Central memory CD8-positive, alpha-beta T cell (primary cell): ENCODE measurements at places on chromosomes 3 and 15.

GRCh38 chr3:124688581-124689454 is 41.4 kb upstream of the UMPS start:
- H3K4me3 ChIP-seq: no peak overlapping the region
- no peaks in the 10 kb centered on the region for H3K36me3 ChIP-seq
- no peak overlapping the region for H3K27ac ChIP-seq
- DNase-seq: peak; percentile 62
- H3K4me1 ChIP-seq: peaks cover 6% of the 10 kb centered on the region

- H3K36me3 ChIP-seq: peaks cover 4% of the 10 kb centered on the region
- H3K27ac ChIP-seq: no peak overlapping the region
- H3K27me3 ChIP-seq: no peaks in the 10 kb centered on the region
Measured at GRCh38 chr3:38046821-38047220, 7.8 kb downstream of the DLEC1 start.

DNA sequence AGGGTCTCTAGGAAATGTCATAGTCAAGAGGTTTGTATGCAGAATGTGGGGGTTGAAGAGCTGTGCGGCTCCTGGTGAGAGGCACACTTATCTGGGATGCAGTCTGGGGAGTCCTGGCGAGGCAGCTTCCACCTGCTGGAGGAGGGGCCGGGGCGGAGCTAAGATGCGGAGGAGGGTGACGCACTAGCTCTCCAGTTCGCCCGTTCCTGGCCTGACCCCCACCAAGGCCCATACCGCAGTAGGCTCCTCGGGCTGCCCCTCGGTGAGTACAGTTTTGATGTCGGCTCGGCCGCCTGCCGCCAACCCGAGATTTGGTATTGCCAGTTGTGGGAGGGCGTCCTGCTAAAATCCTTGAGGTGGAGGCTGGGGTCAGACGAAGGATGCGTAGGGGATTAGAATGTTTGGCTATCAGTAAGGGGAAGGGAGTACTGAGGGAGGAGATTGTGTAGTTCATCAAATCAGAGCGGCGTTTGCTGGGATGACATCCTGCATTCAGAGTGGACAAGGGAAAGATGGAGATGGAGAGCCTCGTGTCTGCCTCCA is at the start of gene SCG5:
Gene SCG5, plus strand, starts transcription at position 194 of the 543 bp plus-strand sequence. CDS start 1,883 bp downstream, outside the sequence.
- H3K36me3 ChIP-seq: no peaks in the 10 kb centered on the region
- H3K4me1 ChIP-seq: no peaks in the 10 kb centered on the region
- H3K27ac ChIP-seq: no peak within 1 kb of the TSS
- H3K4me3 ChIP-seq: no peak within 1 kb of the TSS
- H3K27me3 ChIP-seq: no peaks in the 10 kb centered on the region

DNA sequence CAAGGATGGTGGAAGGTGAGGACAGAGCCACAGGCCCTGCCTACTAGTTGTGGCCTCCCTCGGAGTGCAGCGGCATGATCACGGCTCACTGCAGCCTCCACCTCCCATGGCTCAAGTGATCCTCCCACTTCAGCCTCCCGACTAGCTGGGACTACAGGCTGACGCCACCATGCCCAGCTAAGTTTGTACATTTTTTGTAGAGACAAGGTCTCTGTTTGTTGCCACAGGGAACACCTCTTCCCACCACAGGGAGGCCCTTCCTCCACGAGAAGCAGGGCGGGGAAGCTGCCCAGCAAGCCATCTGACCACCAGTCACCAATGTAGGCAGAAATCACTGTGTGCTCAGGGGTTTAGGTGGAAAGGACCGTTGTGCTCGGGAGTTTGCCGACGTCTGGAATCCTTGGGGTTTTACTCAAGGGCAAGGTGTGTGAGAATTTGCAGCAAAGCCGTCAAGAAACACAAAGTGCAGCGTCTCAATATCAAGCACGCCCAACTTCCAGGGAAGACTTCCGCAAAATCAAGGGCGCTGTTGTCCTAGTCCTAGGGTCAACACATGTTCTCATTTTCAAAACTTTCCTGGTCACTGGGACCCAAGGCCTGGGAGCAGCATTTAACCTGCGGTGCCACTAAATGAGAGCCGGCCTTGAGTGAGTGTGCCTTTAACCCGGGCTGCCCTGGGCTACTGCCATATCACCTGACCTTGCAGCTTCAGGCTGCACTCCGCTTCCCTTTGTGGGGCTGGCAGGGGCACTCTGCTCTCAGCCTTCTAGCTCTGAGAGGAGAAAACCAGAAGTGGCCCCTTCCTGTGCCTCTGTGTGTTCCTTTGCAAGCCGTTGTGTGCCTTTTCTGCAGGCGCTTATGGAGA is 65.7 kb downstream of the SLC12A8 start:
- H3K4me3 ChIP-seq: no peak overlapping the region
- DNase-seq: no peak
- H3K36me3 ChIP-seq: peaks cover 2% of the 10 kb centered on the region
- H3K4me1 ChIP-seq: peaks cover 14% of the 10 kb centered on the region

- peak overlapping the region; percentile 92 for H3K4me3 ChIP-seq
- H3K36me3 ChIP-seq: peaks cover 35% of the 10 kb centered on the region
- peaks cover 42% of the 10 kb centered on the region for H3K4me1 ChIP-seq
- peak overlapping the region; percentile 84 for H3K27ac ChIP-seq
- no peak for DNase-seq
Measured at GRCh38 chr15:60006873-60007272, 2.8 kb downstream of the FOXB1 start.

DNA sequence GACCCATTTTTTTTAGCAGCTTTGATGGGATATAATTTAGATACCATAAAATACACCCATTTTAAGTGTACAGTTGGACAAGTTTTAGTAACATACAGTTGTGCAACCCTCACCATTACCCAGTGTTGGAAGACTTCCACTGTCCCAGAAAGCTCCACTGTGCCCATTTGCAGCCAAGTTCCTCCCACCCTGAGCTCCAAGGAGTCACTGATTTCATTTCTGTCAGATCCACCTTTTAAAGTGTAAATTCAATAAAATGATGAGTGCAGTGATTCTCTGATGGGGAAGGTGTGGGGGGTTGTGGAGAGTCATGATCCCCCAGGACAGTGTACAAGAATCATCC is 93.2 kb upstream of the IGF1R start:
- H3K27ac ChIP-seq: no peak overlapping the region
- no peak for DNase-seq
- no peak overlapping the region for H3K4me3 ChIP-seq
- H3K36me3 ChIP-seq: no peaks in the 10 kb centered on the region
- H3K27me3 ChIP-seq: peaks cover 33% of the 10 kb centered on the region
- H3K4me1 ChIP-seq: no peaks in the 10 kb centered on the region

GRCh38 chr3:164375538-164375937 is 702.8 kb downstream of the SI start:
- no peaks in the 10 kb centered on the region for H3K4me1 ChIP-seq
- no peak for DNase-seq
- no peak overlapping the region for H3K4me3 ChIP-seq
- no peaks in the 10 kb centered on the region for H3K36me3 ChIP-seq
- H3K27me3 ChIP-seq: no peaks in the 10 kb centered on the region

- no peaks in the 10 kb centered on the region for H3K4me1 ChIP-seq
- H3K27me3 ChIP-seq: peaks cover 38% of the 10 kb centered on the region
- DNase-seq: no peak
- no peak overlapping the region for H3K27ac ChIP-seq
Measured at GRCh38 chr3:13217736-13218540, 144.7 kb upstream of the IQSEC1 start.

GRCh38 chr15:76905855-76906254 is 715 bp upstream of the SCAPER start:
- H3K4me1 ChIP-seq: peaks cover 17% of the 10 kb centered on the region
- no peak for DNase-seq
- peaks cover 3% of the 10 kb centered on the region for H3K36me3 ChIP-seq
- H3K4me3 ChIP-seq: peak overlapping the region; percentile 87

DNA sequence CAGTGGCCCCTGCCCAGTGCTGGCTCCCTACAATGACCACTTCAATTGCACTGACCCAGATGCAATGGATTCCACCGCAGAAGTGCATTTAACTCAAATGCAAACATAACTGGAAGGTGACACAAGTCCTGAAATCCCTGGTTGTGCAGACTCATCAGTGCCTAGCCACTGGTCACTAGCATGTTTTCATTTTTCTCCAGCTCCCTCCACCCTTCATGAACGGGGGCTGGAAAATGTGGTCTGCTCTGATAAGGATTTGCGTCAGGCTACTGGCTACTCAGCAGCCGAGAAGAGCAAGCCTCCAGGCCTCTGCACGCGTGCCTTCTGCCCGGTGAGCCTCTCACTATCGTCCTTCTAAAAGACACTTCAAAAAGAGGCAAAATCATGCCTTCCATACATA is 27.4 kb upstream of the FURIN start:
- H3K4me3 ChIP-seq: no peak overlapping the region
- no peak for DNase-seq
- no peak overlapping the region for H3K27ac ChIP-seq
- H3K4me1 ChIP-seq: peaks cover 17% of the 10 kb centered on the region
- peaks cover 7% of the 10 kb centered on the region for H3K36me3 ChIP-seq
- H3K27me3 ChIP-seq: no peaks in the 10 kb centered on the region

GRCh38 chr15:34754171-34754601 is 612 bp downstream of the GJD2 start:
- no peaks in the 10 kb centered on the region for H3K36me3 ChIP-seq
- peaks cover 89% of the 10 kb centered on the region for H3K27me3 ChIP-seq
- peak overlapping the region; percentile 39 for H3K4me3 ChIP-seq
- no peak for DNase-seq
- no peak overlapping the region for H3K27ac ChIP-seq

- peaks cover 16% of the 10 kb centered on the region for H3K4me1 ChIP-seq
- DNase-seq: peak; percentile 83
- peak within 1 kb of the TSS; percentile 83 for H3K27ac ChIP-seq
- H3K36me3 ChIP-seq: peaks cover 13% of the 10 kb centered on the region
Measured at GRCh38 chr3:32570421-32571191, at the start of gene DYNC1LI1. TSS of gene DYNC1LI1 (minus strand) at chr3:32570858. CDS start at chr3:32570770, 88 bp downstream.

- peaks cover 33% of the 10 kb centered on the region for H3K4me1 ChIP-seq
- H3K4me3 ChIP-seq: no peak overlapping the region
Measured at GRCh38 chr3:47034868-47035489, 55.5 kb downstream of the NBEAL2 start.

DNA sequence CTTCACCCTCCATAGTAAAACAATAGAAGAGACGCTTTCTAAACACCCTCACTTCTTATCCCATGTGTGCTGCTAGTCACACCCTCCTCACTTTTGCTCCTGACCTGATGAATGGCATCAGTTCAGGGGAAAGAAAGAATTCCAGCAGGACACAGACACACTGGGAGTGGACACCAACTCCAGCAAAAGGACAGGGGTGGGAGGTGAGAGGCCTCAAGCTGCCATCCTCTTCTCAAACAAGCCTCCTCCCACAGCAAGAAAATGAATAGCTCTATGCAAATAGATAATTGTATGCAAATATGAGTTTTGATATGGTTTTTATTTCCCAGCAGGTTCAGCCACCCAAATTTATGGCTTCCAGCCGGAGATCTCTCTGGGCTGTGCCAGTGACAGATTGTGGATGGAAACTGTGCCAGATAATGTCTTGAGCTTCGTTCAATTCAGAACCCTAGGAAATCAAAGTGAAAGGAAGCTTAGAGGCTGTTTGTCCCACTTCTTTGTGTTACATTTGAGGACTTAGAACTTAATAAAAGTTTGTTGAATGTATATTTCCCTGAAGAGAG is 209.3 kb upstream of the PPP2R3A start:
- no peak overlapping the region for H3K27ac ChIP-seq
- H3K36me3 ChIP-seq: no peaks in the 10 kb centered on the region
- H3K27me3 ChIP-seq: peaks cover 10% of the 10 kb centered on the region
- no peaks in the 10 kb centered on the region for H3K4me1 ChIP-seq
- no peak overlapping the region for H3K4me3 ChIP-seq

- no peak overlapping the region for H3K27ac ChIP-seq
- H3K4me1 ChIP-seq: peaks cover under 1% of the 10 kb centered on the region
- peaks cover 17% of the 10 kb centered on the region for H3K27me3 ChIP-seq
- DNase-seq: no peak
Measured at GRCh38 chr3:123416173-123416572, 32.7 kb downstream of the ADCY5 start.

GRCh38 chr3:184005941-184006507 is 11.7 kb downstream of the ABCC5 start:
- no peak for DNase-seq
- peaks cover 12% of the 10 kb centered on the region for H3K36me3 ChIP-seq
- no peaks in the 10 kb centered on the region for H3K27me3 ChIP-seq
- no peak overlapping the region for H3K27ac ChIP-seq
- H3K4me1 ChIP-seq: no peaks in the 10 kb centered on the region

DNA sequence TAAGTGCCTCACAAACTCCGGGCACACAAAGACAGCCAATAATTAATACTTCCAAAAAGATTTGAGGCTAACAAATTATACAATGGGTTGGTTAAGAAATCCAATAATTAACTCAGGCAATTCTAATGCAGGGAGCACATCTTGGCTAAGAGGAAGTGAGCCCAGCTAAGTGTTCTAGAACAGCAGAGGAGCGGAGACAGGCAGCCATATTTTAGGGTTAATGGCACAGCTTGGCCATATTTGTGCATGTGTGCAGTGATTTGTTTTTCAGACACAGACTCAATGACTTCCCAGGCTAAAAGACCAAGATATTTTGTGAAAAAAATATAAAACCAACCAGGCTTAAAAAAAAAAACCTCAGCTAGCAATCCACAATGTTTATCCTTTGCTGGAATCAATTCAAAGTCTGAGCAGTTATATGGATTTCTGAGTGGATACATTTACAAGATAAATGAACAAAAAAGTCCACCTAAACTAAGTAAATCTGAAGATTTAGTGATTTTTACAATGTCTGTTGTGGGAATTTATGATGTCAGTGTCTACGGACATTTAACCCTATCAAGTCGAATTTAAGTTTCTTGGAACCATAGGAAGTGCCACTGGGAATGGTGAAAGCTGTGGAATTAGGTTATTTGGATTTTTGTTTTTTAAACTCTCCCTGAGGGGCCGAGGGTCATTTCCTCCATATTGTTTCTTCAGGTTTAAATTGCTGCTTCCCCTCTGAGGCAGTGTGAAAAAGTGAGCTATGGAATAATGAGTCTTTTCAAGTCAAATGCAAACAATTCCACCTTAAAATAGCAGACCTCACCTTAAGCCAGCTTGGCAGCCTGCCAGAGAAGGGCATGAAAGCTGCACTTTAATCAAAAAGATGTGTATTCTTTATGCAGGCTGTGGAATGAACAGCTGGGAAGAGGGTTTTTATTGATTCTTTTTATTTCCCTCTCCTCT is 413.7 kb upstream of the TBL1XR1 start:
- no peak overlapping the region for H3K4me3 ChIP-seq
- H3K27me3 ChIP-seq: no peaks in the 10 kb centered on the region
- no peak overlapping the region for H3K27ac ChIP-seq
- DNase-seq: no peak

- no peaks in the 10 kb centered on the region for H3K27me3 ChIP-seq
- no peak for DNase-seq
- peaks cover 2% of the 10 kb centered on the region for H3K36me3 ChIP-seq
- no peak overlapping the region for H3K27ac ChIP-seq
- H3K4me1 ChIP-seq: no peaks in the 10 kb centered on the region
Measured at GRCh38 chr3:105930733-105931132, 61.9 kb upstream of the CBLB start.

GRCh38 chr3:136136454-136136853 is 59.7 kb downstream of the MSL2 start:
- H3K4me3 ChIP-seq: no peak overlapping the region
- no peak for DNase-seq
- peaks cover 8% of the 10 kb centered on the region for H3K36me3 ChIP-seq
- H3K27me3 ChIP-seq: no peaks in the 10 kb centered on the region
- peaks cover 8% of the 10 kb centered on the region for H3K4me1 ChIP-seq
